ENCODE measurements at places on chromosomes 11 and 22. TPM values are rescaled to one million over a fixed set of nuclear protein-coding genes. Genes with fewer than 3 reads are reported as not detected.

The MTNR1B gene
- polyA plus RNA-seq, result not detected

The GATD1 gene
- polyA plus RNA-seq, result 146 TPM

The IL18 gene
- polyA plus RNA-seq, result not detected

The MFRP gene
- polyA plus RNA-seq, result not detected

The ART1 gene
- not detected for polyA plus RNA-seq

The SCN3B gene
- 42.1 TPM for polyA plus RNA-seq

The OR56A3 gene
- polyA plus RNA-seq, result not detected

The GLB1L2 gene
- polyA plus RNA-seq, result 4.0 TPM

The FAM111B gene
- polyA plus RNA-seq, result 0.58 TPM

The ACR gene
- not detected for polyA plus RNA-seq

The SELENOM gene
- polyA plus RNA-seq, result 6.3 TPM

The PLAAT2 gene
- polyA plus RNA-seq, result not detected

The PTPRCAP gene
- polyA plus RNA-seq, result 1.7 TPM

The ABCC8 gene
- polyA plus RNA-seq, result 13.2 TPM

The POLR2F gene
- 170 TPM for polyA plus RNA-seq

The OR6Q1 gene
- polyA plus RNA-seq, result not detected

The GRK3 gene
- polyA plus RNA-seq, result 11.4 TPM
